ENCODE measurements at places on chromosomes 12 and 14.

GRCh38 chr14:104137297-104138097 lies 890 bp upstream of the KIF26A start:
- peak; percentile 60 for DNase-seq

GRCh38 chr14:38745861-38746260 lies 357.2 kb downstream of the SEC23A start:
- no peak for DNase-seq

- no peak for DNase-seq
These were observed 216.2 kb upstream of the CAND1 start for GRCh38 chr12:67052981-67053380.

GRCh38 chr14:95138876-95139275 lies 18.5 kb downstream of the DICER1 start:
- no peak for DNase-seq

GRCh38 chr12:17652436-17652835 lies 437.6 kb downstream of the RERGL start:
- DNase-seq: no peak

DNA sequence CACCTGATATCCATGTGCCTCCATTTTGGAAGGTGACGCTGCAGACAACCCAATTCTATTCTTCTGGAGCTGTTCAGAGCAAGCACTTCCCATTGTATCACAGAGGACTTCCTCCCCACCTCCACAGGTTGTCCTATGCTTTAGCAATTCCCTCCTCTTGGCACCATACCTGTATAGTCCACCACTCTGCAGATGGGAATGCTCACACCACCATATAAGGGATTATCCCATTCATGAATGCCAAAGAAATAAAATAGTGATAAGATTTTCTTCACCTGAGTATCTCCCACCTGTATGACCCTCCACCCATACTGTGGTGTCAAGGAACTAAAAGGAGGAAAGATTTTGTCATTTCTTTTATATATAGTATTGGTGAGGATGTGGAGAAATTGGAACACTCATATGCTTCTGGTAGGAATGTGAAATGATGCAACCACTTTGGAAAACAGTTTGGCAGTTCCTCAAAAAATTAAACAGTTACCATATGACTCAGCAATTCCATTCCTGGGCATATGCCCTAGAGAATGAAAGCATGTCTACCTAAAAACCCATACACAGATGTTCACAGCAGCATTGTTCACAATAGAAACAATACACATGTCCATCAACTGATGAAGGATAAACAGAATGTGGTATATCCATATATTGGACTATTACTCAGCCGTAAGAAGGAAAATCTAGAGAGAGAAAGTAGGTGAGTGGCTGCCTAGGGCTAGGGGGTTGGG lies 75.2 kb downstream of the FIGNL2 start:
- DNase-seq: no peak
